ENCODE measurements at places on chromosomes 5 and 9.

- DNase-seq = peak; percentile 52
Measured at GRCh38 chr9:93132946-93133680, 938 bp downstream of the NINJ1 start.

GRCh38 chr9:78462611-78463010 lies 165.7 kb downstream of the PSAT1 start:
- no peak for DNase-seq

GRCh38 chr5:124743602-124744169 lies 2.8 kb downstream of the ZNF608 start:
- DNase-seq = no peak

DNA sequence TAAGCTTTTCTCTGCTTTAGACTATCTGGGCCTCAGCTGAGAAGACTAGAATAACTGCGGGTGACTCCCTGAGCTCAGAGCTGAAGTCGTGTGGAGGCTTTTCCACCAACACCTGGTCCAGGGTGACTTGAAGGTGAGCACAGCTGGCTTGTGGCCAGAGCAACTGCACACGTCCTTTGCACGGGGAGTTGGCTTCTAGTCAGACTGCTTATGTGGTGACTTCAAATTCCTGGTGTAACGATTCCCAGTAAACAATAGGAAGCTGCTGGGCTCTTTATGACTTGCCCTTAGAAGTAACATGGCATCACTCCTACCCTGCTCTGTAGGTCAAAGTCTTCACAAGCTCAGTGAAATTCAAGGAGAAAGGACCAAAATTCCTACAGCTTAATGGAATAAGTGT lies 800.6 kb upstream of the CDH6 start:
- no peak for DNase-seq

DNA sequence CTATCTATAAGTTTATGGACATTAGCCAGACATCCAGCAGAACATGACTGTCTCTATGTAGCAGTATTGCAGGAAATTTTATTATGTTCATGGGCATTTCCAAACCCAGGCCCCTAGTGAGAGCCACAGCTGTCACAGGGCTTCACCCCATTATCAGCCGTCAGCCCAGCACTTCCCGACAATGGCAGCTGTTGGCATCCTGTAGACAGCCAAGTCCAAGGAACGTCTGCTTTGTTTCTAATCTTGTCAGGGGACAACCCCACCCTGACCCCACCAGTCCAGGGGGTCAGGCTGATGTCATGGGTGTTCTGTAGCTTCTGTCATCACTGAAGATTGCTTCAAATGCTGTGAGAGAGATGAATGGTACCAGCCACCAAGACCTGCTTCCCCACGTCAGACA lies 565.3 kb upstream of the BRINP1 start:
- no peak for DNase-seq

DNA sequence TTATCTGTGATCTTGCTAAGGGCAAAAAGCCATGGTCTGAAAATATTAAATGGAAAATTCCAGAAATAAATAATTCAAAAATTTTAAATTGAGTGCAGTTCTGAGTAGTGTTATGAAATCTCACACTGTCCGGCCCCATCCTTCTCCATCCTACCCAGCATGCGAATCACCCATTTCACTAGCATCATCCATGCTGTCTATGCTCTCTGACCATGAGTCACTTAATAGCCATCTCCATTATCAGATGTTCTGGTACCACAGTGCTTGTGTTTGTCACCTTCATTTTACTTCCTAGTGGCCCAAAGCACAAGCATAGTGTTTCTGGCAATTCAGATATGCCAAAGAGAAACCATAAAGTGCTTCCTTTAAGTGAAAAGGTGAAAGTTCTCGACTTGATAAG lies 63.3 kb upstream of the SMC5 start:
- no peak for DNase-seq

DNA sequence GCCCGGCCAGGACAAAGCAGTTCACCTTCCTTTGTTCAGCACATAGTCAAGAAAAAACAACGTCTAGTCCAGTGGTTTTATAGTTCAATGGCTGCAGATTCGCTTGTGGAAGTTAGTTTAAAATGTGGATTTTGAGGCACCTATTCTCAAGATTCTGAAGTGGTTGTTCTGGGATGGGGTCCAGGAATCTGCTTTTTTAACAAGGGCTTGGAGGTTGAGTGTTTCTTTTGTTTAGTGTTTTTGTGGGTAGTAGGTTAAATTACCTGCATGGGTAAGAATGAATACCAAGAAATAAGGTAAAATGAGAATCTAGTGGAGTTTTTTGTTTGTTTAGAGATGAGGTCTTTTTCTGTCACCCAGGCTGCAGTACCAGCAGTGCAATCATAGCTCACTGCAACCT lies 28.4 kb upstream of the NADK2 start:
- no peak for DNase-seq

DNA sequence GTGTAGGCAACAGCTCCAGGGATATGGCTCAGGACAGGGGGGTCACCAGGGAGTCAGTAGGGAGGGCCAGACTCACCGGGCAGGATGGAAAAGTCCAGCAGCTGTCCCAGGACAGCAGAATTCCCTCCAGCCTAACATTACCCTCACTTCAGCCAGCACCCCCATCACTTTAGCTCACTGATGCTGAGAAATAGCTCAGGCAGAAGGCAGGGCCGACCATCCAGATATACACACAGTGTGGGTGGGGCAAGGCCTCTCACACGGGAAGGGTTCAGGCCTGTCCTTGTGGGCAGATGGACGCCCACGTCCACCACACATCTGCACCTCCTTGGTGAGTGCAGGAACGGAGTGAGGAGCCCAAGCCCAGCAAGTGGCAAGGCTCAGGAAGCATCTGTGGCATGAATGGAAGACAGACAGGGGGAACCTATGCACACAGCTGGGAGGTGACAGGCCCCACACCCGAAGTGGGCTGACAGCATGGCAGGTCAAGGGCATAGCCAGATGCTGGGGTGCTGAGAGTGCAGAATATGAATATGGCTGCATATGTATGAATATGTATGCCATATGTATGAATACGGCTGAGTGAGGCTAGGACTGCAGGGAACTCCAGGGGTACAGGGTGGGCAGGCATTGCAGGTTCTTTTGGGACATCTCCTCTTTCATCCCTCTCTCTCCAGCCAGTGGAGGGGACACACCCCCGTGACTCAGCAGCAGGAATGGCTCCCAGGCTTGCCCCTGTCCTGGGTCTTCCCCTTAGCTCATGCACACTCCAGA lies 17.0 kb downstream of the BICD2 start:
- DNase-seq = no peak

DNA sequence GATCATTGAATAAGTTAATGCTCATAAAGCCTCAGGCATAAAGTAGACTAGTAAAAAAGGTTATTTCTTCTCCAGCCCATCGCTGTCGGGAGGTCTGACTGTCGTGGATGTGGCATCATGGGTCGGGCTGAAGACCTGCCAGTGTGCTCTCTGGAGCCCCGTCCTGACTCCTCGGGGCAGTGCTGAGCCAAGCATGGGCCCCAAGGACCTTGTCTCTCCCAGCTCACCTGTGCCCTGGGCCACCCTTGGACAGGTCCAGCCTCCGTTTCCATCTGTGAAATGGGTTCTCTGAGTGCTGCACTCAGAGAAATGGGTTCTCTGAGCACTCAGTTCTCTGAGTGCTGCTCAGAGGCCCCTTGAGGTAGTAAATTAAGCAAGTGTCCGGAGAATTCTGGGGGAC lies 269.0 kb downstream of the GADD45G start:
- DNase-seq = no peak
